ENCODE measurements at places on chromosomes 16 and 17.

DNA sequence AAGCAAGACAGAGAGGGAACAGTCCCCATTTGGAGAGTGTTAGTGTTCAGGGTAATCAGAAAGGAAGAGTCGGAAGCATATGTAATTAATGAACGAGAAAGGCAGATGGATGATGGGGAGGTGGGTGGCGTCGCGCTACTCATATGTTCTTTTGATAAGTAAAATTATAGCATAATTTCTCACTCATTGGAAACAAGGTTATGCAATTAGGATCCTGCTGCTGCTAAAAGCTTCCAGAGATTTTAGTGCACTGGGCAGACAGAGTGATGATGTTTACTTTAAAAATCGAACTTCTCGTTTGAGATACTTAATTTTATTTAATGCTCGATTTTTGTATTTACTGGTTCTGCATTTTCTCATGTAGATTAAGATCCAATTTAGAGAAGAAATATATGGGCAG lies 96.2 kb downstream of the PRKCA start:
- DNase-seq, result no peak

DNA sequence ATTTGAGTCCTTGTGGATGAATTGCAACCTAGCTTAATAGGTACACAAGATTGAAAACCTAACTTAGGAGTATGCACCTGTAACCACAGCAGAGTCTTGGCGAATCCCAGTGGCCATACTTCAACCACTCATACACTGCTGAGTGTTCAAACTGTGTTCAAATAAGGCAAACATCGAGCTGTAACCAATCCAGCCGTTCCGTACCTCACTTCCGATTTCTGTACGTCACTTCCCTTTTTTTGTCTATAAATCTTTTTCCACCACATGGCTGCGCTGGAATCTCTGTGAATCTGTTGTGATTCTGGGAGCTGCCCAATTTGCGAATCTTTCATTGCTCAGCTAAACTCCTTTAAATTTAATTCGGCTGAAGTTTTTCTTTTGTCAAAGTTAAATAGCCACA lies 190.6 kb downstream of the MAF start:
- DNase-seq, result no peak

DNA sequence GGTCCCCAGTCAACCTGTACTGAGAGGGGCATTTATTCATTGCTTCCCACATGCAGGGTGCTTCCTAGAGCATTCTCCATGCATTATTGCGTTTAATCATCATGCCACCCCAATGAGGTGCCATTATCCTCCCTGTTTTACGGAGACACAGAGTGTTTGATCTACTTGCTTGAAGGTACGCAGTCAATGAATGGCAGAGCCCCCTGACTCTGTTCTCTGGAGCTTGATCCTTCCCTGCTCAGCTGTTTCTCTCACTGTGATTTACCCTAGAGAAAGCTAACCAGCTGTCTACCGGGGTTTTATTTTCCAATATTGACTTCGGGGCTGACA lies 117.2 kb downstream of the PRKCB start:
- DNase-seq, result no peak

- no peak for DNase-seq
These were observed 21.1 kb upstream of the AKTIP start for GRCh38 chr16:53523971-53524548.

DNA sequence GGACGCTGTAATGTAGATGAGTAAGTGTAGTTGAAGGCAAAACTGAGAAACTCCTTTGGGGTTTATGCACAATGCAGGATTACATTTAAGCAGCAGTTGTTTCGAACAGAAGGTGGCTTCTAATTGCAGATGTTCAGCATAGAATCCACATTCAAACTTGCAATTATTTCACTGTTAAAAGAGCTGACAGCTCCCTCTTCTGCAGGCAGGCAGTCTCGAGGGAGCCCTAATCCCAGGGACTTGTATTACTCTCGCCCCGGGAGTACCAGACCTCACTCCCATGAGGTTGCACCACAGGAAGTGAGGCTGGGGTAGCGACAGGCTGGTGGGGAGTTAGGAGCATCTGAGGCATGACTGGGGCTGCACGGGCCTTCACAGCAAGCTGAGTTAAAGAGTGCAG lies 484.3 kb upstream of the EEF2KMT start:
- no peak for DNase-seq

GRCh38 chr16:56013962-56014552 lies 138.9 kb upstream of the CES5A start:
- peak; percentile 15 for DNase-seq

- DNase-seq, result no peak
These were observed 45.7 kb upstream of the MRC2 start for GRCh38 chr17:62581764-62582163.

DNA sequence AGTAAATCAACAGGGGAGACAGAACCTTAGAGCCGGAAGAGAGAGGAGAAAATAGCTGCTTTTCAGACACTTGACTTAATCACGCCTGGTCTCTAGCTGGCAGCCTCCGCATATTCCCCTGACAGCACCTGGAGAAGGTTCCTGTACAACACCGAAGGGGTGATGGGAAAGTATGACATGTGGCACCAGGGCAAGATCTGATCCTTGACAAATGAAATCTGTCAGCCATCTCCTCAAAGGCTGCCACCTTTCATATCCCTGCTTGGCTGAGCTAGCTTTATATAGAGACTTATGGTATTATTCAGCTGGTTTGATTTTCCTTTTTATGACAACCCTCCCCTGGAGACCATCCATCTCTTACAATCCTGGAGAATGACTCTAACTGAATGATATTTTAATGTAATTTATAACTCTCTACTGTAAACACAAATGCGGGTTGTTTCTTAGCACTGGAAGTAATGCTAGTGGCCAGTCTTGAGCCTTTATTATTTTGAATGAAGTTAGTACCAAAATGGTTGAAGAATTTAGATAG lies 1205.3 kb upstream of the CDH8 start:
- DNase-seq, result no peak

DNA sequence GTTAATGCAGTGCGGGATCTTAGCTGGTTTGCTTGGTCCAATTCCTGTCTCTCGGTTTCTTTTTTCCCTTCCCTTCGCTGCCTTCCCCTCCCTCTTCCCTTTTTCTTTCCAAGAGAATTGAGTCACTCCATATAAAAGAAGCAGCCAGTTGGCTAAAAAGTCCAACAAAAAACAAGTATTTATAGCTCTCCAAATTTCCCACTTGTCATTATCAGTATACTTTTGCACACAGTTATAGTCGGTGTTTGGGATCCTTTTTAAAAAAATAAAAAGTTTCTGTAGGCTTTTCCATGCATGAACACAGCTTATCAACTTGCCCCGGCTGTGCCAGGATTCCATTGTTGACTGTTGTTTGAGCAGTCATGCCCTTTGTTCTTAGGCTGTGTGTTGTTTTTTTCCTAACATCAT lies 24.9 kb downstream of the HMOX2 start:
- DNase-seq, result peak; percentile 33

DNA sequence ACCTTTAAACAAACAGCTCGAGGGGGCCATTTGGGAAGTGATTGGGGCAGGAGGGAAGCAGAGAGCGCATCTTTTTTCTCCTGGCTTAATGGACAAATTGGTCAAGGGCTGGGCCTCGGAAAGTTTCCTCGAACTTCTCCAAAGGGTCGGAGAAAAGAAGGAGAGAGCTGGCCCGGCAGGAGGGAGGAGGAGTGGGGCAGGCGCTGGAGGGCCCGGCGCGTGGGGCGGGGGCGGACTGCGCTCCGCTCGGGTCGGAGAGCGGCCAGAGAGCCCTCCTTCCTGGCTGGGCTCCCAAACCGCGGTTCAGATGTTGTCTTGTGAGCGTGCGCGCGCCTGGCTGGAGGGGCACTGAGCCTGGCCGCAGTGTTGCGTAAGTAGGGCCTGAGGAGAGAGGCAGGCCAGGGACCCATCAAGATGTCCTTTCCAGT lies 1.2 kb downstream of the MMP2 start:
- DNase-seq, result peak; percentile 61

DNA sequence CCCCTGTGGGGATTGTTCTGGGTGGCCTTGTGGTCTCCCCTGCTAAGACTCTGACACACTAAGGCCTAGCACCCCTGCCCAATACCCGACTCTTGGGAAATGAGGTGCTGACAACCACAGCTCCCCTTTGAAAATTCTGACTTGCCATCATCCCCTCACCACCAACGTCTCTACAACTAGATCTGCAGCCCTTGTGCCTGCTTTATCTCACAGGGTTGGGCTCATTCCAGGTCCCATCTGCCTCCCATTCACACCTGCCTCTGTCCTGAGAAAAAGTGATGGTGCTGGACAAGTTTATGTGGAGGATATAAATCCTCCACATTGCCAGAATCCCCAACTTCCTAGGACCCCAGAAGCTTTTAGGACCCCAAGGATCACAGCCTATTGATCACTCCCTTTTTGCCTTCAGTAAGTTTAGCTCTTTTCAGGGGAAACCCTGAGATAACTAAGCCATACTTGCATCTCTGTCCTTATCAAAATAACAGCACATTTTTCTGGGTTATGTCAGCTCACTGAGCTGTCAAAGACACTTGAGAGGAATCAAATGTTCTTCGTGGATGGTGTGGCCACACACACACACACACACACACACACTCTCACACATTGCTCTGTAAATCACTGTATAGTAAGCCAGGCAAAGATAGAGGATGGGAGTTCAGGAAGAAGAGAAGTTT lies 136.8 kb upstream of the CES5A start:
- DNase-seq, result no peak

- DNase-seq, result no peak
These were observed 17.6 kb downstream of the ATPAF2 start for GRCh38 chr17:18021372-18021771.

DNA sequence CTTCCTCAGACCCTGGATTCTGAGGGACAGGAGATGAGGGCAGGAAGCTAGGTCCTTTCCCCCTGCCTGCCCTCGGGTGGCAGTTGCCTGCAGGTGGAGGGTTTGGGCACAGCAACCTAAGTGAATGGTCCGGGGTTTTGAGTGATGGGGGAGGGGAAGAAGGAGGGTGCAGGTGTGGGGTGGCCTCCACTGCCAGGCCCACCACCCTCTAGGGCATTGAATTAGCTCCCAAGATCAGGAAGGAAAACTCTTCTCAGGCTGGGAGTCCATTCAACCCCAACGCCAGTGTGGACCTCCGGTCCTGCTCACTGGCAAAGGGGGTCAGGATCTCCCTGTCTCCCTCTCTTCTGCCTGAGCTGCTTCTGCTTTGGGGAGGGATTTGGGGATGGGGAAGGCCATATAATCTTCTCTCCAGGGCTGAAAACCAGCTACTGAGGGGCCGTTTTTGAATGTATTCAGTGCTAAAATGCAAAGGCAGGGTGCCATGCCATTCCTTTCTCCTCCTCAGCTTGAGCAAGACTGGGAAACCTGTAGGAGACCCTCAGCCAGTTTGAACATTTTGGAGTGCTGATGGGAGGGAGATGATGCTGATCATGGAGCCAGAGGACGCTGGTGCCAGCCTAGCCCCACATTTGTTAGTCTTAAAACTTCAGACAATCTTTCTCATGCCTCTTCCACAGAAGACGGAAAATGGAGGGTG lies 18.8 kb downstream of the GRB7 start:
- no peak for DNase-seq

GRCh38 chr17:60750640-60751039 lies 73.0 kb downstream of the BCAS3 start:
- no peak for DNase-seq

DNA sequence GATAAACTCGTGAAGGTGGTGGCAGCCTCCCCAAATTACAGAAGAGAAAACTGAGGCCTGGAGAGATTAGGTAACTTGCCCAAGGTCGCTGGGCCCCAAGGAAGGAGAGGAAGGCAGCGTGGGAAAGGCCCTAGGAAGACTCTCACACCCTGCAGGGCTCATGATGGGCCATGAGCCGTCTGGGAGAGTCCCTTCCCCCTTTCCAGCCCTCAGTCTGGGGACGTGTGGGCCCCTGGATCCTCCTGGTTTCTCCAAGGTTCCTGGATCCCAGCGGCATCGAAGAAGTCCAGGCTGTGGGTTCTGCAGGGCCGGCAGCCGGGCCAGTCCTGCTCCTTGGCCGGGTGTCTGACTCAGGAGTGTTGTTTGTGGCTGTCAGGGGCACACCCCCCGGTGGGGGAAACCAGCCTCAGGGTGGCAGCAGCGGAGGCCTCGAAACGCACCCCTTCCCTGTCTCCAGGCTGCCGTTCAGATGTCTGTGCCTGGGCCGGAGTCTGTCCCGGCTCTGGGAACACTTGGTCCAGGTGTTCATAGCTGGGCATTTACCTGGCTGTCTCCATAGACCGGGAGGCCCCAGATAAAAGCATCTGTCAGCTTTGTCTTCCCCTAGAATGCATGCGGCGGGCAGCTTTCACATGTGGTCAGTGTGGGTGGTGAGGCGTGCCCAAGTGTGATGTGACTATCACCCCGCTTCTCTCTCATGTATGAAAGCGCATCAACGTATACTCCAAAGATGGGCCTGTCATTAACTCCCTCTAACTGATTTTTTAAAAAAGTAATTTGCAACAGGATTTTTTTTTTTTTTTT lies 3.7 kb upstream of the RAP1GAP2 start:
- no peak for DNase-seq

DNA sequence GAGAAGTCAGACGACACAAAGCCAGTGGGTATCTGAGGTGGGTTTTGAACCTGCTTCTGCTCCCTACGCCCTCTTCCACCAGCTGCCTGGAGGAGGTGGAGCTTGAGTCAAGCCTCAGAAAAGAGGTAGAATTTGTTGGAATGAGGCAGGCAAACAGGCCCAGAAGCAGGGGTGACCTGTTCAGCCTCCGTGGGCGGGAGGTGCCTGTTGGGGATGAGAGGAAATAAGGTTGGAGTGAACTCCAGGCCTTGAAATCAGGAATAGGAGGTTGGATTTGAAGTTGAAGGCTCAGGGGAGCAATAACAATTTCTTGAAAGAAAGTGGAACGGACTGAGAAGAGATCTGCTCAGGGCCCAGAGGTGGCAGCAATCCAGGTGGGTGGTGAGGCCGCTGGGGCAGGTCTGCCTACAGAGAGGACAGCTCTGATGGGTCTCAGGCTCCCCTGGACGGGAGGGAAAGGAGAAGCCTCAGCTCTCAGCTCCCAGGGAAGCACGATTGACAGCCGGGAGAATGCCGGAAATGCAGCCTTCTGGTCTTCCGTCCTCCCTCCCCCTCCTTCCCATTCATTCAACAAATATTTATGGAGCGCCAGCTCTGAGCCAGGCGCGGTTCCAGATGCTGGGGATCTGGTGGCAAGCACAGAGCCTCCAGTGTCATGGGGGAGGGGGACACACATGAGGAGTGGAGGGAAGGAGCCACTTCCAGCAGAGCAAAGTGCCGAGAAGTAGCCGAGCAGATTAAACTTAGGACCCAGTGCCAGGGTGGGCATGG lies 61.9 kb upstream of the CIBAR2 start:
- peak; percentile 39 for DNase-seq

DNA sequence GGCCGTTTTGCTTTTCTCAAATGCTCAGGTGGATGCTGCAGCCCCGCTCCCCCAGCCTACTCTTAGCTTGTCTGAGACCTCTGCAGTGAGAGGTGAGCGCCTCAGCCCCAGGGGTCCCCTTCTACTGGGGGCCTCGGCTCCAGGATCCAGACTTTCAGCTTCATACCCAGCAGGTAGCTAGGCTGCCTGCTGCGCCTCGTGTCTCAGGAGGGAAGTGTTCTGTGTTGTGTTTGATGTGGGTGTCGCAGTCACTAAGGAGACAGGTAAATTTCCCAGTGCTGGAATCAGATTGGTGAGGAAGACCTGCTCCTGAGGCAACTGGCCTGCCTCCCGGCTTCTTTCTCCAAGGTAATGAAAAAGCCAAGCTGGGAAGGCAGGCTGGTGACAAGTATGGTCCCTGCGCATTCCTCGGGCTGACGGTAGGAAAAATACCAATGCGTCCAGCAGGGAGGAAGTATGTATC lies 604.0 kb upstream of the SALL1 start:
- peak; percentile 55 for DNase-seq

GRCh38 chr16:87150681-87151280 lies 166.4 kb downstream of the C16orf95 start:
- DNase-seq, result no peak

All from renal cortical epithelial cell (primary cell).